ENCODE measurements at places on chromosomes 3 and 15.

- DNase-seq = no peak
Measured at GRCh38 chr3:118412503-118412902, 622.1 kb downstream of the IGSF11 start.

DNA sequence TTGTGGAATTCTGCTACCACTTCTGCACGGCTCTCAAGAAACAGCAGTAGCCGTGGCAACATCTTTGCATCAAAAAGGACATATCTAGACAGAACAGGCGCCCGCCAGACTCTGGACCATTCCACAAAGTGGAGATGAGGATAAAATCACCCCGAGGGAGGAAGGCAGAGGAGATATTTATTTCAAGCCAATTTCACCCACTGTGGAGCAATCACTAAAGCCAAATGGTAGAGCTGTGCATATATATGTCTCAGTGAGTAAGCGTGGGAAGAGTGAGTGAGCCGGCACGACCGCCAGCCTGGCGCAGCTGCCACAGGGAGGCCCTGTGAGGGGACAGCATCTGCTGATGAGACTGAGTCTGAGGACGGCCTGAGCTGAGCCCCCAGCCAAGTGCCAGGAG, 111.3 kb downstream of the MEGF11 start:
- no peak for DNase-seq

DNA sequence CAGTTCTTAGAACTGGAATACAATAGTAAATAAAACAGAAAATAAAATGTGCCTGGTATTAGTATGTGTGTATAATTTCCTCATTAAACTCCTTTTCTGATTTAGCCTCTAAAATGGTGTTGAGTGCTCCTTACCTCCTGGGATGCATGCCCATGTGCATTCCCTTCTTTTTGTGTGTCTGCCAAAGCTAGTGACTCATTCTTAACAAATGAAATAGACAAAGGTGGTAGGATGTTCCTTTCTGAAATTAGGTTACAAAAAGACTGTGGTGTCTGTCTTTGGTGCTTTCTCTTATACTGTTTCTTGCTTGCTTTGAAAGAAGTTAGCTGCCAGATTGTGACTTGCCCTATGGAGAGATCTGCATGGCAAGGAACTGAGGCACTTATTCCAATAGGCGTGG, 623.7 kb downstream of the GRM7 start:
- peak; percentile 14 for DNase-seq

DNA sequence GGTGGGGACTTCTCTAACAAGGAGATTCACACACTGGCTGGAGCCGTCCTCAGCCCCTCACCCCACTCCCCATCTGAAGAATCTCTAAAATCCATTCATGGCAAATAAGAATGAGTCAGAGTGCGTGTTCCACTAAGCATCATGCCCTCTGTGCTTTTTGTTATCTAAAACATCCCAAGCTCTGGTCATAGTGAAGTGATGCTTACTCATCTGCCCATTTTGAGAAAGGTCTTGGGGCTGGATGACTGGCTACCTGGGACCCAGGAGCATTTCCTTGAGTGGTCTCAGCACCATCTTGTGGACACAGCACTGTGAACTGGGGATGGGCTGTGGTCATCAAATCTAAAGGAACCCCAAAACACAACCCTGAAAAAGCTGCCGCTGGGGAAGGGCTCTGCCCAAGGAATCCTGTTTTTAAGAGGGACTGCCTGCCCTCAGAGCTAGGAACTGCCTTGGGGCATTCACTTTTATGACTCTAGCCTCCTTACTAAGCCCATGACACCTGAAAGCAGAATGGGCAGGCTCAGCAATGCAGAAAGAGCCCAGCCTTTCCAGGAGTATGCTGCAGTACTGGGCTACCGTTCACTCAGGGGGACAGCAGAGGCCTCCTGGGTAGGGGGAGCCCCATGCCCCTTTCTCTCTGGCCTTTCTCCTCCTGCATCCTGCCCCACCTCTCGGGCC, 53.5 kb downstream of the ZBTB38 start:
- peak; percentile 85 for DNase-seq

GRCh38 chr3:122925756-122926155, 101.8 kb downstream of the SEMA5B start:
- no peak for DNase-seq

GRCh38 chr3:122468896-122469533, 45.7 kb downstream of the KPNA1 start:
- DNase-seq = no peak

DNA sequence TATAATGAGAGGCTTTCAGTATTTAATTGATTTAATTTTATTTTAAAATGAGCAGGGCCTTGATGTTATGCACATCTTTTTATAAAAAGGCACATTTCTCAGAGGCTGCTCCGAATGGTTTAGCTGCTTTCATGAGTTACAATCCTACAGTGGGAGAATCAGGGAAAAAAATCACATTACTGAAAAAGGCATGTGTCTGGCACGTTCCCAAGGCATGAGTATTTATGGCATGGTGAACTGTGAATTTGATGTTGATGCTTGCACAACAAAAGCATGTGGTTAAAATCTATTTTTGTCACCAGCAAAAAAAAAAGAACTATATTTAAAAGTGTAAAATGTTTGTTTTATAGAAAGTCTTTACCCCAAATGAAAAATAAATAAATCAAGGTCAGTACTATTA, 485.2 kb upstream of the ROBO2 start:
- DNase-seq = peak; percentile 6

GRCh38 chr3:14473411-14473891, 66.7 kb downstream of the GRIP2 start:
- no peak for DNase-seq

DNA sequence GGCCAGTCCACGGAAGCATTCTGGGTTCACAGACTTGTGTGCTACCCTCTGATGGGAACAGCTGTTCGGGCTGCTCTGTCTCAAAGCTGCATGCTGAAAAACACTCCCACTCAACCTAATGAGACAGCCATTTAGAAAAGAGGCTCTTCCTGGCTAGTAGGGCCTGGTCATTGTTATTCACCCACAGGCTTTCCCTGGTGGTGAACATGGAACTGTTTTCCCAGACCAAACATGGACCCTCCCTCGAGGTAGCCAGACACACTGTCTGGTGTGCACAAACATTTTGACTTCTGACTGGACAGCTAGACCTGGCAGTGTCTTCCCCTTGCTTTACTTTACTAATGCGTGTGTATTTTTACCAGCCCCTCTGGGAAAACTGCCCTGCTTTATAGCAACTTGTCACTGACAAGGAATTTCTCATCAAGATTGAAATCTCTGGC, 39.0 kb downstream of the MECOM start:
- DNase-seq = no peak

DNA sequence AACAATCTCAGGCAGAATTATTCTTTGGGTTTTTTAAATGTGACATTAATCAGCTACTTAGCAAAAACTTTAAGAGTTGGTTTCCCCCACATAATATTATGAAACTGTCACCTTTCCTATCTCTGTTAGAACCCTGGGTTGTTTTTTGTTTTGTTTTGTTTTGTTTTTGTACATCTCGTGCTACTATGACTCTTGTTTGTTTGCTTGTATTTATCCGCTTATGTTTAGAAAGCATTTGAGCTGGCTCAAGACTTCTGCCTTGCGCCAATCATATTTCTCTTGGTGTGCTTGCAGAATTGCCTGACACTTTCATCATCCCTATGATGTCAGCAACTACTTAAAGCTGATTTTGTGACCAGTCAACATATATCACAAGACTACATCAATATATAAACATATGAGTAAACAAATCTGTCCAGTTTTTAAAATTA, 116.9 kb downstream of the DCLK3 start:
- DNase-seq = no peak

- no peak for DNase-seq
Measured at GRCh38 chr3:56001537-56001936, 466.7 kb downstream of the ERC2 start.

DNA sequence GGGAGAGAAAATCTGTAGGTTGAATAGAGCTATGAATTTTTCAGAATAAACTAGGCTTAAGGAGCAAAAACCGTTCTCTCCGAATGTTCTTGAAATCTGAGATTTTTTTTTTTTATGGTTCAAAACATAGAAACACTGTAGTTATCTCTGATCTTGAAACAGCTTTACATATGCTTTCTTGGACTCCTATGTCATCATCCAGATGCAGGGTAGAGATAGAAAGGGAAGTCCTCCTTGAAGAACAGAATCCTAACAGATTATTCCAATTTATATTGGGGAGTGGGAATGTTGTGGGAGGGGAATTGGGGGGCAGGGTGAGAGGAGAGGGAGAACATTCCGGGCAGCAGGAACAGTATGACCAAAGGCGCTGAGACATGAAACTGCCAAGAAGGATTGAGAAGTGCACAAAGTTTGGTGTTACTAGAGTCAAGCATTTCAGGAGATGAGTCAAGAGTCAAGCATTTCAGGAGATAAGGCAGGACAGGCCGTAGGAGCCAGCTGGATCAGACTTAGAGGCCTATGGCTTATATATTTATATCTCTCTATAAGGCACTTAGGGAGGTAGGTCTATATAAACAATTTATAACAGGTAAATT, 21.9 kb upstream of the ST3GAL6 start:
- no peak for DNase-seq

- peak; percentile 10 for DNase-seq
Measured at GRCh38 chr3:156918746-156919145, 92.6 kb downstream of the LEKR1 start.

DNA sequence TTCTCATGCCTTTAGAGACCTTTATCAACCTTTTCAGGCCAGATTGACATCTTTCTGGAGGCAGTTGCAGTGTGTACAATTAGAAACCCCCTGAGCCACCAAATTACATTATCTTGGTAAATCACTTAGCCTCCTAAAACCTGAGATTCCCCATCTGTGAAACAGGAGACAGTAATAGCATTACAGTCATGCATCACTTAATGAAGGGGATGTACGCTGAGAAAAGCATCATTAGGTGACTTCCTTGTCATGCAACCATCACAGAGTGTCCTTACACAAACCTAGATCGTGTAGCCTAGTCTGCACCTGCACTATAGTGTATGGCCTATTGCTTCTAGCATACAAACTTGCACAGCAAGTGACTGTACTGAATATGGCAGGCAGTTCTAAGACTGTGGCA, 400.8 kb upstream of the CNTN3 start:
- DNase-seq = no peak

GRCh38 chr15:94119298-94119811, 112.0 kb upstream of the MCTP2 start:
- DNase-seq = peak; percentile 13

GRCh38 chr3:193865339-193865738, 270.6 kb upstream of the HES1 start:
- no peak for DNase-seq

DNA sequence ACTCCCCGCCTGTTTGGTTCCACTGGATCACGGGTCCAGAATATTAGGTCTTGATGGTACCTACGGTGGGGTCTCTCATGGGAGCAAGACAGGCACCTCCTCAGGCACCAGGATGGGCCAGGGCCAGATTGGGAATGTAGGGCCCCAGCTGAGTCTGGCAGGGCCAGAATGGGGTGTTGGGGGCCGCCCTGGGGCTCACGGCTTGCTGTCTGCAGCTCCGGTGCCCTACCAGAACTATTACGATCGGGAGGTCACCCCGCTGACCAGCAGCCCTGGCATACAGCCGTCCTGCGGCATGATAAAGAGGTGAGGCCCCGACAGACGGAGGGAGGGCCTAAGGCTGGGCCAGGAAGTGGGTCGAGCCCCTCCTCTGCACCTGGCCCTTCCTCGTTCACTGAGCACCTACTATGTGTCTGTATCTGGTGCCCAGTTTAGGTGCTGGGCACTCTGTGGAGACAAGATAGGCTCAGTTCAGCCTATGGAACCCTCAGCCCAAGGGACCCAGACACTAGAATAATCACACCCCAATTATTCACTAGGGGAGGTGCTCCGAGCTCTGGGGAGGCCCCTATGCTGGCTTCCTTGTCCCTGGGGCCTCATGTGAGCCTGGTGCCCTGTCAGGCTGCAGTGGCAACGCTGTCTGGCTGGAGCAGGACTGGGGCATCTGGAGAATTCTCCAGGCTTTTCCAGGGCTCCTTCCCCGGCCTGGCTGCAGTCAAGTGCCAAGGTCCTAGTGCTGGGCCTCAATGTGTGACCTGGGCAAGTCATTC, 37.9 kb downstream of the PSTPIP1 start:
- DNase-seq = no peak

DNA sequence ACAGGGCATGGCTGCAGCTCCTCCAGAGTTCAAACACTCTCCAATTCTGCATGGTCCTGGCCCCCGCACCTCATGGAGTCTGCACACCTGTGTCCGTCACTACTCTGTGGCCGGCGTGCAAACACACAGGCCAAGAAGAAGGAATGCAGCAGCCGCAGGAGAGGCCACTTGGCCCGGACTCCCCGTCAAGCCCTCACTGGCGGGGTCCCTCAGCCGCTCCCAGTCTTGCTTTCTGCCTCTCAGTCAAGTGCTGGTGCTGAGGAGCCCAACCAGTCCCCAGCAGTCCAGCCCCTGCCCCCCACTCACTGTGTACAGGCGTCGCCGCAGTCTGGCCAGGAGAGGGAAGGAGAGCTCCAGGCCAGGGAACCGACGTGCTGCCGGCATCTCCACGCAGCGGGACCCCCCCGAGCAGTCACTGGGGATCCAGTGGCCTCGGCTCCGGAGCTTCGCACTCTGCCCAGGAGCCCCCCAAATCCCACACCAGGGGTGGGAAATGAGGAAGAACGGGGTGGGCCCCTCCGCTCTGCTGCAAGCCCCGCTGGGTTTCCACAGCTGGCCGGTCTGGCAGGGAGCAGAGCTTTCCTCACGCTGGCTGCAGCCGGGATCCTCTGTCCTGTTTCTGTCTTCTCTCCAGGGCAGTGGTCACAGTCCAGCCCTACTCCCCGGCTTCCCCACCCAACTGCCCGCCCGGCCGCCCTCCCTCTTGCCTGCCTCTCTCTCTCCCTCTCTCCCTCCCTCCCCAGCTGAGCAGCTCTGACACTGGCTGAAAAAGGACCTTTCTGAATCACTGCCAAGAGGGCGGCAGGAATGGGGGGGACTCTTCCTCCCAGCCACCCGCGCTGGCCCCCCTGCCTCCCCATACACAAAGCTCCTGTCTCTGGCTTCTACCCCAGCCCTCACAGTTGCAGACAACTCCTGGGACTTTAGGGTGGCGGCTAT, 16.0 kb downstream of the TNK2 start:
- peak; percentile 64 for DNase-seq

DNA sequence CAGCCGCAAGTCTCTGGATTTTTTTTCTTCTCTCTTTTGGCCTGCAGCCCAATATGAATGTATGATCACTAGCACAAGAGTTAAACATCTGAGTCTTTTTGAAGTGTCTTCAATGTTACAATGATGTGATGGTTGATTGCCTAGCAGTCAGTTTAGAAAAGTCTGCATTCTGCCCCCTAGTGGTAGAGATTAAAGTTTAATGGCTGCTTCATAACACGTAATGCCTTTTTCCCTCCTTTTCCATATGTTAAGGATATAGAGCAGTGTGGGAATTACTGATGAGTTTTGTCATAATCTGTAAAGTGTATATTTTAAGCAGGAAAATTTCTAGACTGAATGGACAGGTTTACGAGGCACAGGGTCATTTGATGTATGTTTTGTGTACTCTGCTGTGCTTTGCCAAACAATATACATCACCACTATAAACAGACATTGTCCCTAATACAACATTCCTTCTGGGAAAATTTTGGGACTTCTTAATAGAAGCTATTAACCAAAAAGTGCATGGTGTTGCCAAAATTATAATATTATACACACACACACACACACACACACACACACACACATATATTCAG, 1038.5 kb upstream of the NR2F2 start:
- DNase-seq = peak; percentile 59
